ENCODE measurements at places on chromosomes 7 and 10.

GRCh38 chr7:25319707-25320106 is 91.4 kb upstream of the NPVF start:
- DNase-seq: no peak

DNA sequence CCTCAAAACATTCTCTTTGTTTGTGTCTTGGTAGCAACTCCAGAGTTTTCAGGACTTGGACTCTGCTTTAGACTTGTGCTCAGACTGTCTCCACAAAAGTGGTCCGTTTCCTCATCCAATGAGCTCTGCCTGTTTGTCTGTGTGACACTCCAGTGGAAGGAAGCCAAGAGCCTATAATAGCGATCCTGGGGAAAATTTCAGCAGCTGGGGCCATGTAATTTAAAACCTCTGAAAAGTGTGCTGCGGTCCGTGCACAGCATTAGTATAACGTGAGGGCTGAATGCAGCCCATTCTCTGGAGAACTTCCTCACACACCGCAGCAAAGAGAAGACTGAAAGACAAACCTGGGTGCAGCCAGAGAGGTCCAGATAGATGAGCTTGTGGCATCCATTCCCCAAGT is at the start of gene LRRC17:
TSS of gene LRRC17 (plus strand) at position 259 of the 400 bp plus-strand sequence. CDS start 20,914 bp downstream, outside the sequence.
- no peak for DNase-seq

- DNase-seq: no peak
These were observed 680.8 kb downstream of the PHTF2 start for GRCh38 chr7:78479348-78479747.

DNA sequence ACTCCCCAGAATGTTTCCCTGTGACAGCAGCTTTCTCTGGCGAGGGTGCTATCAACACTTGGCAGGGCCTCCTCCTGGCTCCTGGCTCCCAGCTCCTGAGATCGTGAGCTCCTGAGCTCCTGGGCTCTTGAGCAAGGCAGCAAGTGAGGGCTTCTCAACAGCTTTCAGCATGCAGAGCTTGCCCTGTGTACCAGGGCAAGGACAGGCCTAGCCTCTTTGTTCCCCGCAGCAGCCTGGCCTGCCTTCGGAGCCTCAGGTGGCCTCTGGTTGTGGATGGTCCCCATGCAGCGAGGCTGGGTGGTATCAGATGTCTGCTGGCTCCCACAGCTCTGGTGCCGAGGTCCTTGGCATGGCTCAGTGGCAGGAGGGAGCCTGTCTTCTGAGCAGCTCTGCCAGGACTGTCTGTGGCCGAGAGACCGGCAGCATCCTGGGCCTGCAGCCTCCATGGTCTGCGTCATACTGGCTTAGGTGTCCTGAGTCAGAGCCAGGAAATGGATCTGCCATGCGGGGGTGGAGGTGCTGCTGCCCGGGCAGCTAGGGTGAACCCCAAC is 44.2 kb downstream of the ZMIZ1 start:
- no peak for DNase-seq

GRCh38 chr7:158849768-158850544 is 6.4 kb upstream of the DYNC2I1 start:
- no peak for DNase-seq

DNA sequence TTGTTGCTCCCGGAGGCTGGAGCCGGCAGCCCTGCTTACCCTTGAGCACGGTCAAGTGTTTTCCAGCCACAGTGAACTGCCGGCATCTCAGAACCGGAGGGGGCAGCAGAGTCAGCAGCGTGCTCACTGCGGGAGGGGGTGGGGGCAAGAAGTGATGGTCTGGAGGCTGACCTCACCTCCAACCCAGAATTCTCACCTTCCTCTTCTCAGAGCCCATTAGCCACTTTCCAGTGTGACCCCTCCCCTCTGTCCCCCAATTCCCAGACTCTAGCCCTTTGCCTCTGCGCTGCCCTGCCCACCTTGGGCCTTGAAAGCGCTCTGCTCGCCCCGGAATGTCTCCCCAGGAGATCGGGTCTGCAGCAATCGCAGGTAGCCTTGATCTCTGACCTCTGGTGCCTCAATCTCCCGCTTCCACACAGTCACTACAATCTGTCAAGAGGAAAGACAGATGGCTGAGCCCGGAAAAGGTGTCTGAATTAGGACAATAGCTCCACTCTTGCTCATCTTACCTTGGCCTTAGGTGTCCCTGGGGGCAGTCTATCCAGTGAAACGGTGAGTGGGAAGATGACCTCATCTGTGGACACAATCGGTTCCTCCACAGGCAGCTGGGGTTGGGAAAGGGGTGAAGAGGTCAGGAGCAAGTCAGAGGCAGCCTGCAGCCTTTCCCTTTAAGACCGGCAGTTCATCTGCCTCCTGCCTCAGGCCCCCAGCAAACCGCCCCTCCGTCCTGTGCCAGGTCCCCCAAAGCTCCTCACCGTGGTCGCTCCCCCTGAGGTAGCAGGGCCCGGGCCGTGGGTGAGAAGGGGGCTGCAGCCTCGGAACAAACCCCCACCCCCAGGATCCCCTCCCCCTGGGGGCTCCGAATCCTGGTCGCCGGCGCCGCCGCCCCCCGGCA is 942 bp downstream of the TRAPPC14 start:
- no peak for DNase-seq

DNA sequence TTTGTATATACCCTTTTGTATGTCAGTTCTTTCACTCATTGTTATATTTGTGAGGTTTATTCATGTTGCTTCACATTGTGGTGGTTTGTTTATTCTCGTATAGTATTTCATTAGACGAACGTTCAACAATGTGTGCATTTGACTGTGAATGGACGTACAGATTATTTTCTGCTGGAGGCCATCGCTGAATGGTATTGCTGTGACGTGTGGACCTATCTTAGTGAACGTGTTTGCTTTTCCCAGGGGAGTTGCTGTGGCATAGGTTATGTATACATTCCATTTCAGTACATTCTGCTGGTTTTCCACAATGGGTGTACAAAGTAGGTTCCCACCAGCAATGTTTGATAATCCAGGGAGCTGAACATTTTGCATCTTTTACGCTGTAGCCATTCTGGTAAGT is 31.1 kb upstream of the PLEKHS1 start:
- no peak for DNase-seq

DNA sequence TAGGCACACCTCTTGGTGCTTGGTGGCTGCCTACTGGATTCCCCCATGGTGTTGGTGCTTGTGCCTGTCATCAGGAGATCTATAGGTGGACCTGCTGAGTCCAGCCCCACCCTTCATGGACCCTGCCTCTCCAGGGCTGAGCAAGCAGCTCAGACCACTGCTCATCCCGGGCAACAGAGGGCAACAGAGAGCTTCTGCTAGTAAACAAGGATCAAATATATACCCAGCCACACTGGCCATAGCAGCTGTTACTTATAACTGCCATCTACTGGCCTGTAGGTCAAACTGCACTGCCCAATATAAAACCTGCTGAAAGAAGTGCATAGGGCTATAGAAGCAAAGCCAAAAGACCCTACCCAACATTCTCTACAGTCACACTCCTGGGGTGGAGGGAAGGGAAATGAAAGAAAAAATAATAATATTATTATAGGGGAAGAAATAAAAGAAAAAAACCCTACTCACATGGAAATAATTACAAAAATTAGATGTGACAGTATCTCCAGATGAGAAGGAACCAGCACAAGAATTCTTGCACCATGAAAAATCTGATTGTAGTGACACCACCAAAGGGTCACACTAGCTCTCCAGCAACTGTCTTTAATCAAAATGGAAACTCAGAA is 54.9 kb upstream of the ZNF800 start:
- DNase-seq: no peak

DNA sequence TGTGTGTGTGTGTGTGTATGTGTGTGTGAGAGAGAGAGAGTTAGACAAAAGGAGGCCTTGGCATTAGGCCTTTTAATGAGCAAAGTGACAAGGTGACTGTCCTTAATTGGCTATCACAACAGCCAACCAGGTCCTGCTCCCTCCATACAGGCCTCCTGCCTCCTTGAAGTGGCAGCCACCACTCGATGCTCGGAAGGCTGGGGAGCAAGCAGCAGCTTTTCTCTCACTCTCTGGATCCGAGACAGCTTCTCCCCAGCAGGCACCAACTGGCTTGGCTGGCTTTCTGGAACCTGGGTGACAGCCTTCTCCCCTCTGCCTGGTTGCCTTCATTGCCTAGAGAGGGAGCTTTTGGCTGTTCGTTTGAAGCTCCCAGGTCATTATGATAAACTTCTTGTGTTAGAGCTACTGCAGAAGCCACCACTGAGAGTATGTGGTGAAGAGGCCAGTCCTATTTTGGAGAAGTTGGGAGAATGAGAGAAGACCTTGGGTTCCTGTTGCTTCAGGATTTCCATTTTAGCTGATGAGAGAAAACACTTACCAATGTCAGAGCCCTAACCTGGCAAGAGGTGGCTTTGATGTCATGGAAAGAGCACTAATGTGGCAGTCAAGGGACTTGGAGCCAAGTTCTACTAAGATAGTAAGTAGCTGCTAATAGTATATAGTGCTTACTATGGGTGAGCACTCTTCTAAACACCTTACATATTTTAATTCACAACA is 37.6 kb downstream of the RPS24 start:
- DNase-seq: no peak

DNA sequence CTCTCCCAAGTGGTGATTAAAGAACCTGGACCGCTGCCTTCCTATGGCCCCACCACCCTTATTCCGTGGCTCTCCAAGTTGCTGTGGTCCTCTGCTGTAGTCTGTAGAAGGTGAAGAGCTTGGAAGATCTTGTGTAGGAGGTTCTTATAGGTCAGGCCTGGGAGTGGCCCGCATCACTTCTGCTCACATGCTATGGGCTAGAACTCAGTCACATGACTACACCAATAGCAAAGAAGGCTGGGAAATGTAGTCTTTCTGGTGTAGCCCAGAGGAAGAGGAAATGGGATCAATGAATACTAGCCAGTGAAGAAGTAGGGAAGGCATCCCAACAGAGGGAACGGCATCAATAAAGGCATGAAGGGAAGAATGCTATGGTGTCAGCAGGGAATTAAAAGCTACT is 41.3 kb upstream of the AOAH start:
- DNase-seq: no peak

- no peak for DNase-seq
These were observed 26.5 kb upstream of the RBM20 start for GRCh38 chr10:110617425-110618229.

GRCh38 chr7:31811650-31812461 is 124.8 kb downstream of the PPP1R17 start:
- no peak for DNase-seq

DNA sequence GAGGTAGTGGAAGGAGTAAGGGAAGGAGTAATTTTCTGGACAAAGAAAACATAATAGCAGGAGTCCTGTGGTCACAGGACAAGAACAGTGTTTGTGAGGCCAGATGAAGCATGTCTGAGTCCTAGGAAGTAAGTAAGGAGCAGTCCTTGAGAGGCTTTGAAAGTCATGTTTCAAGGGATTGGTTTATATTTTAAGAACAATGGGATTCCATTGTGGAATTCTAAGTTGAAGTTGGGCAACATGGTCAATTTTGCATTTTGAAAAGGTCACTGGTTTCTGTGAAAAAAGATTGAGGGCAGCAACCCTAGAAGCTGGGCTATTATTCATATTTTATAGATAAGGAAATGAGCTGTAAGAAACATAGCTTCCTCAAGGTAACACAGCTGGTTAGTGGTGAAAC is 10.8 kb upstream of the SLC25A28 start:
- DNase-seq: no peak

DNA sequence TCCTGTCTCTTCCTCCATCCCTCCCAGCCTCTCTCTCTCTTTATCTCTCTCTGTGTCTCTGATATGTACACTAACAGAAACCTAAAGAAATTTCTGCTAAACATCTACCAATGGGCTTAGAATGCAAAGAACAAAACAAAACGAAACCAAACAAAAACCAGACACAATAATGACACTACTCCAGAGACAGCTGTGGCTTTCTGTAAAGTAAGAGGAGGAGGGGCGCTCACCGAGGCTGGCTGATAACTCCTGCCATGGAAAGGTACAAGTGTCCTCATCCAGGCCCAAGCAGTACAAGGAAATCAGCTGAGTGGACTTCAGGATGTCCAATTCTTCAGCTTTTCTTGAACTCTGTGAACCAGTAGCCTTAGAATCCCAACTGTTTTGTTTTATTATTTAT is 70.4 kb upstream of the FZD8 start:
- DNase-seq: no peak

DNA sequence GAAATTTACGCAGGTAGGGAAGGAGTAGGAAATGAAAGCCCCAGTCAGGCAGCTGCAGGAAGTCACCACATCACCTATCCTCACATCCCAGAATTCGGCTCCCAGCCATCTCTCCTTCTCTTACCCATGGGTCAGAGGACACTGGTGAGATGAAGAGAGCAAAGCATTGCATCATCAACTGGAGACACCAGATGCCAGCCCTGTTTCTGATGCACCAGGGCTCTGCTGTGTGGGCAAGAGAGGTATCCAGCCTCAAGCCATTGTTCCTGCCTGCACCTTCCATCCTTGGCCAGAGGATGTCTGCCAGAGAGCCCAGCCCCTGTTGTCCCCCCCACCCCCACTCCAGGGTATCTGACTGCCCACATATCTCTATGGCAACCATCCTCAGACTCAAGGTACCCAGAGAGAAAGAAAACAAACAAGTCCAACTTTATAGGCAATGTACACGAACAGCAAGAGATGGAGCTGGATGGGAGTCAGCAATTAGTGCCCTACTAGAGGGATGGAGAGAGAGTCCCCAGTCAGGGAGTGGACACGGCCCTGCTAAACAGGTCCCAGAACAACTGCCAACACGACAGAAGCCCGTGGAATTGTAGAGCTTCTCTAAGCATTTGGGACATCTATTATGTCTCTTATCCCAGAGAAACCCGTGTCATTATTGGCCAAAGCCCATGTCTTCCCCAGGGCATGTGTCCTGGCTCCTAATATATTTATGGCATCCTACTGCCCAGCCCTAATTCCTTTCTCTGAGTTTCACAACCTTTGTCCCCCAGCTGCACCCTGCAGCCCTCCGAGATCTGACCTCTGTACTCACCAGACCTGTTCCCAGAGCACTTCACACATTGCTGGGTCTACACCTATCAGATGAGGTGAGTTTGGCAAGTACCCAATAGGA is 2.8 kb downstream of the CAMK2G start:
- DNase-seq: no peak

DNA sequence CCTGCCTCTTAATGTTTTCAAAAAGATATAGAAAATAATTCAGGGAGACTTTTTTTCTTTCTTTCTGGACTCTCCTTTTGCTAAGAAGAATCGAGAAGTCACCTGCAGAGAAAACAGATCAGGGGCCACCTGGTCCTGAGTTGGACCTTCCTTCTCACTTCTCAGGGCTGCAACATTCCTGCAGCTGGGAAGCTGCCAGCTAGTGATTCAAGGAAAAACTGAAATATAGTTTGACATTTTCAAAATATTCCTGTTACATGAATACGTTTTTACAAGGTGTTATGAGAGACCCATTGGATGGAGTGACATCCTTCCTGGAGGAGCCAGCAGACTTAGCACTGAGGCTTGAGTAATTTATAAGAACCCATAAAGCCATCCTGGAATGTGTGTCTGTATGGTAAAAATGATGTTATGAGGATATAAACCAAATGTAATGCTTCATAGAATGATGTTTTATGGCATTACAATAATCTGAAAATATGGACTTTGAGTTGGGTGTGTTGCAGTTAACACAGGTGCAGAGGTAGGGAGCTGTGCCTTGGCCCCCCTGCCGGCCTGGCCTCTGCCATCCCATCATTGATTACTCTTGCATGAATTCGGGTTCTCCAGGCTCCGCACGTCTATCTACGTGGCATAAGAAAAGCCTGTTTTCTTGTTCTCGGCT is 149.7 kb downstream of the PAXIP1 start:
- no peak for DNase-seq

- DNase-seq: no peak
These were observed 3.6 kb downstream of the FIGNL1 start for GRCh38 chr7:50446542-50446960.

- no peak for DNase-seq
These were observed 95.3 kb upstream of the GNAI1 start for GRCh38 chr7:80039251-80039884.

All from cortex of kidney (tissue), 1 donor.